GM23248 (cell line): ENCODE measurements at places on chromosomes 4 and X. TPM values are rescaled to one million over a fixed set of nuclear protein-coding genes. Genes with fewer than 3 reads are reported as not detected.

- H3K27ac ChIP-seq, result no peak overlapping the region
- no peaks in the 10 kb centered on the region for H3K36me3 ChIP-seq
- H3K4me1 ChIP-seq, result no peaks in the 10 kb centered on the region
- DNase-seq, result peak; percentile 19
These were observed 219.1 kb upstream of the AMOT start for GRCh38 chrX:113059714-113060113.

- H3K27ac ChIP-seq, result no peak overlapping the region
- H3K4me1 ChIP-seq, result no peaks in the 10 kb centered on the region
- H3K4me3 ChIP-seq, result no peak overlapping the region
- H3K36me3 ChIP-seq, result no peaks in the 10 kb centered on the region
- no peak for DNase-seq
- no peaks in the 10 kb centered on the region for H3K27me3 ChIP-seq
These were observed 27.8 kb upstream of the ARHGEF9 start for GRCh38 chrX:63812823-63813222.

DNA sequence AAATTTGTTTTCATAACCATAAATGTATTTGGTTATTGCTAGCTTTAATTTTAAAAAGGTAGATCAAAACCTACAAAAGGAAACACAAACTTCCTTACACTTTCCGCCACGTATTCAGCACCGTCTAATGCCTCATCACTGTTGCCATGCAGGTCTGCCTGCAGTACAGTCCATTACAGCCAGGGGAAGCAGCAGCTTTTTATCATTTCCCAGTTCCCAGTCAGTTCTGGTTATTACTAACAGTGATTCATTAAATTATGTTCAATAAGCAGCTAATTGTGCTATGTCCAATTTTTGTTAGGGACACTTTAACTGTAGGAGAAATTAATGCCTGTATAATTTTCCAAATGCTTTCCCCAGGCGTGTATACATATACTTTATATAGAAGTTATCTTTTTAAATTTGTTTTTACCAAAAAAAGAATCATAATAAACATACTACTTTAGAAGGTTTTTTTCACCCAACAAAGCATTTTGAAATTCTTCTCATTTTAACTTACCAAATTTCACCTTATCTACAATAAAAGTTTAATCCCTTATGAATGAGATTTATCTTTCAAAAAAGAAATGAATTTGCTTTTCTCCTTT is 93.3 kb downstream of the ANXA3 start:
- peak; percentile 94 for DNase-seq
- H3K4me1 ChIP-seq, result peaks cover 32% of the 10 kb centered on the region
- H3K27ac ChIP-seq, result peak overlapping the region; percentile 94
- no peaks in the 10 kb centered on the region for H3K36me3 ChIP-seq
- H3K4me3 ChIP-seq, result peak overlapping the region; percentile 58

DNA sequence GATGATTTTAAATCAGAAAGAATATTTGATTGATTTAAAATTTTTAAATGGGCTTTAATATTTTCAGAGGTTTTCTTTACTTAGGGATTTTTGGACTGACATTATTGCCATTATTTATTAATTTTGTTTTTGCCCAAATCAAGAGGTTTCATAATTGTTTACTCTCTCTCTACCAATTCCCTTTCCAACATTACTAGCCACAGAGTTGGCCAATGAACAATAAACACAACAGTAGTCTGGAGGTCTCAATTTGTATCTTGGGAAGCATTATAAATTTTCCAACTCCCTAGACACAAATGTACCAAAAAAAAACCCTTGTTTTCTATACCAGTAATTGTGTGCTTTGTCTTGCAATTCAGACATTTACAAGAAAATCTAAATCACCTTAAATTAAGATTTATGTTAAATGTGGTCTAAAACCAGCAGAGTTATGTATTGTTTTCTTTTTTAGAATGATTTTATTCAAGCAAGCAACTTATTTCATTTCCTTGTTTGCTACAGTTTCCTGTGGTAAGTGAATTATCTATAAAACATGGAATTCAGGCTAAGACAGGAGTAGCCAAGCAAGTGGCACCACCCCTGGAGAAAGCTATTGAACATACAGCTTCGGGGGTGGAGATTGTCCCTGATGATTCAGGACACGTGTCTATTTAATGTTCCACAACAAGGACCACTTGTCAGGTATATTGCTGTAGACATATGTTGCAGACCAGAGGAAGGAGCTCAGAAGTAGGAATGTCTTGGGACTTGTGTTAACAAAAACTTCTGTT is 622 bp downstream of the KLKB1 start:
- H3K4me1 ChIP-seq, result no peaks in the 10 kb centered on the region
- no peaks in the 10 kb centered on the region for H3K36me3 ChIP-seq
- no peaks in the 10 kb centered on the region for H3K27me3 ChIP-seq
- DNase-seq, result no peak
- no peak overlapping the region for H3K4me3 ChIP-seq
- no peak overlapping the region for H3K27ac ChIP-seq

DNA sequence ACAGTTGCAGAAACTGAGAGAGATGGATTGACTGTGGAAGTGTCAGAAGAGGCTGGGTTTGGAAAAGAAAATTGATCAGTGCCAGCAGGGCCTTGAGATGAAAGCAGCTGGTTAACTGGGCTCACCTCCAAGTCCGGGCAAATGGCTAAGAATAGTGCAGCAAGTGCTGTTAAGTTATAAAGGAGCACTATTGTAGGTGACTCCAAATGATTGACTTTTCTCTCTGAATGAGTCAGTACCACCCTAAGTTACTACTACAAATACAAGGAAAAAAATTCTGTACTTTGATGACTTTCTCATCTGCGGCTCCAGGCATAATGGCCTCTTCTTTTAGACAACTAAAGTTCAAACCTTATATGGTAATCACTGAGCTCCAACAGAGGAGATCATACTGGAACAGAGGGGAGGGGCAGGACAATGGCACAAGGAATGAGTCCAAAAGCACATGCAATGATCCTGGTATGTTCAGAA is 733.4 kb upstream of the INTU start:
- peak overlapping the region; percentile 30 for H3K27ac ChIP-seq
- DNase-seq, result peak; percentile 87
- H3K4me3 ChIP-seq, result no peak overlapping the region
- no peaks in the 10 kb centered on the region for H3K36me3 ChIP-seq
- H3K27me3 ChIP-seq, result no peaks in the 10 kb centered on the region
- peaks cover 35% of the 10 kb centered on the region for H3K4me1 ChIP-seq

DNA sequence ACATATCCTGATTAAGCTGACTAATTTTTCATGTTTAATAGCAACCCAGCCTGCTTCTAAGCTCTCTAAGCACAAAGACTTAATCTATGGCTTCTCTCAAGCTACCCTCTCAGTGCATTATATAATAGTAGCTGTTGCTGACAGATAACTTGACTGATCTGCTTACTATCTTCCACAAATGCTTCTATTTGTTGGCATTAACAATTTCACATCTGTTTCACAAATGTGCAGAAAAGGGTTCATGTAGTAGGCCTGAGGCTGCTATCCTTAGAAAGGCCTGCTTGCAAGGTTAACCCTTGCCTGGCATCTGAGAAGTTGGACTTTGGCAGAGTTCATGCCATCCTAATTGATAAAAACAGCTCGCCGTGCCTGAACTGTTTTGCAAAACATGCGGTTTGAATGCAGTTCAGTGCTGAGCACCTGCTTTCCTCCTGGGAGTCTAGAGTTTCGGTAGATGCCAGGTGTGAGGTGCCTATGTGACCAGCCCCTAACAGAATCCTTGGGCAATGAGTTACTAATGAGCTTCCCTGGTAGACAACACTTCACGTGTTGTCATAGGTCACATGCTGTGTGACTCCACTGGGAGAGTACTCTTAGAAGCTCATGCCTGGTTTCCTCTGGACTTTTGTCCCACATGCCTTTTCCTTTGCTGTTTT is 68.4 kb downstream of the NSG1 start:
- H3K36me3 ChIP-seq, result peaks cover 17% of the 10 kb centered on the region; the same call in 1 of the 2 replicates
- H3K27me3 ChIP-seq, result no peaks in the 10 kb centered on the region
- H3K4me1 ChIP-seq, result peaks cover 14% of the 10 kb centered on the region
- no peak overlapping the region for H3K27ac ChIP-seq
- H3K4me3 ChIP-seq, result no peak overlapping the region
- no peak for DNase-seq

- H3K36me3 ChIP-seq, result no peaks in the 10 kb centered on the region
- H3K4me3 ChIP-seq, result no peak overlapping the region
- H3K4me1 ChIP-seq, result no peaks in the 10 kb centered on the region
- no peak for DNase-seq
- H3K27me3 ChIP-seq, result no peaks in the 10 kb centered on the region
- H3K27ac ChIP-seq, result no peak overlapping the region
These were observed 19.0 kb upstream of the SYTL4 start for GRCh38 chrX:100750883-100751282.

GRCh38 chr4:83046693-83047473 is 11.9 kb downstream of the COPS4 start:
- H3K4me3 ChIP-seq, result no peak overlapping the region
- H3K36me3 ChIP-seq, result peaks cover 13% of the 10 kb centered on the region; the same call in 1 of the 2 replicates
- DNase-seq, result peak; percentile 7
- H3K4me1 ChIP-seq, result peaks cover 16% of the 10 kb centered on the region

Gene SH3D19
- total RNA-seq, result 47.8 and 48.2 TPM in 2 replicates
